ENCODE measurements at places on chromosomes 7 and 10.

DNA sequence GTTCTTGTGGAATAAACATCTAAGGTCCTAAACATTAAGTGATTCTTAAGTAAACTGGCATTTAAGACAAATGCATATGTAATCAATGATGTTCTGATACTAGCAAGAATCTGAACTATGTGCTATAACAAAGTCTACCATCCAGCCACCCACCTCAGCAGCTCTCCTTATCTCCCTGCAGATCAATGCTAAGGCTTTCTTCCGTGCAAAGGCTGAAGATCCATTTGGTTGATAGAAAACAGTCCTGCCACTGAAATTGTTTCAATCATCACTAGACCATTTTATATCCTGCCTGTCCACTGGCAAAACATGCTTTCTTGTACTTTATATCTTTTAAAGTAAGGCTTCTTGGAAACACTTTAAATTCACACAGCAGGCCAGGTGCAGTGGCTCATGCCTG is 6.3 kb upstream of the SMKR1 start:
- no peak for DNase-seq

GRCh38 chr7:102425639-102426267 is 7.6 kb upstream of the ORAI2 start:
- no peak for DNase-seq

DNA sequence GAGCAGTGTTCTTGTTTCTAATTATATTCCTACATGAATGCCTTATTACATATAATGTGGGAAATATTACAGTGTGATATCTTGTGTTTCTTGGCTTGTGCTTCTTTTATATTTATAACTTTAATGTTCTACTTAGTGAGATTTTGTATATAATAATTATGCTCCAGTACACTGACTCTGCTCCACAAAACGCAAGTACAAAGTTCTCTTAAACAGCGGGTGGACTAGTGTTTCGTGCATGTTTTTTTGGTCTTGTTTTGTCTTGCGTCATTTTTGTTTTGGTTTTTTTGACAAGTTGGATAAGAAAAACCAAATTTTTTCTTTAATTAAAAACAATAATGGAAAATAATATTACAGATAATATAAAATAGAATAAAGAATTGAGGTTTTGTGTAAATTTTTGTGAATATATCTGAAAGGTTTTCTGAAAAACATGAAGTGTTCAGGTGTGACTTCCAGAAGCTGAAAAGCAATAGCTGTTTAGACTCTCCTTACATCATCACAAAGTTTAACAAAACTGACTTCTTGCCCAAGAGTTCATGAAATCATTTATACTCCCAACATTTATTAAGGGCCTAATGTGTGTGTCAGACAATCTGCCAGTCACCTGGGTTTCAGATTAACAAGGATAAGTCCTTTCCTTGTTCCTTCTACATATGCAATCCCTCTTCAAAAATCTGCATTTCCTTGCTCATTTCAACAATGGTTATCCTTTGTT is 331.8 kb downstream of the LRRTM3 start:
- no peak for DNase-seq

- DNase-seq: no peak
Measured at GRCh38 chr10:99369126-99369525, 40.0 kb downstream of the CNNM1 start.

DNA sequence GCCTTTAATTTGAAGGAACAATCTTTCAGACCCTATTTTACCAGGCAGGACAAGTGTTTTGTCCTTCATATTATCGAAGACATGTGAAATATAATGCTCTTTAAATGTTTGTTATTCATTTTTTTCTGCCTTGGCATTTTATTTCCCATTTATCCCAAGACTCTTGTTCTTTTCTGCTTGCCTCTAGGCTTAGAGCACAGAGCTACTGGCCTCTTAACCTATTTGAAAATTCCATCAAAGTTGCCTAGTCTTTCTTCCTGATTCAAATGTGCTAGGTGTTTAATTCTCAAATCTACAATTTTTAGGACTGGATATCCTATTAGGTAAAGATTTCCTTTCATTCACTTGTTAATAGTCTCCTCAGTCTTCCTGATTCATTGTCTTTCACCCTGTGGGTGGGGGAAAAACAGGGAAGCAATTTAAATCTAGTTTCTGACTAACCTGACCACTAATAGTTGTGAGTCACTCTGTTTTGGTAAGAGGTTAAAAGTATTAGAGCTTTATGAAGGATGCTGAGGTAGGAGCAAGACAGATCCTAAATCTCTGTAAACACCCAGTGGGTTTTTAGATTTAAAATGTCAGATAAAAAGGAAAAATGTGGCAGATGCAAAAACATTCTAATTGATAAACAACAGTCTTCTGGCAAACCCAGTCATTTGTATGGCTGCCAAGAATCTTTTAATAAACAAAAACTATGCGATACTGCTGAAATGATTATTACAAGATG is 1.5 kb downstream of the LIPK start:
- no peak for DNase-seq

DNA sequence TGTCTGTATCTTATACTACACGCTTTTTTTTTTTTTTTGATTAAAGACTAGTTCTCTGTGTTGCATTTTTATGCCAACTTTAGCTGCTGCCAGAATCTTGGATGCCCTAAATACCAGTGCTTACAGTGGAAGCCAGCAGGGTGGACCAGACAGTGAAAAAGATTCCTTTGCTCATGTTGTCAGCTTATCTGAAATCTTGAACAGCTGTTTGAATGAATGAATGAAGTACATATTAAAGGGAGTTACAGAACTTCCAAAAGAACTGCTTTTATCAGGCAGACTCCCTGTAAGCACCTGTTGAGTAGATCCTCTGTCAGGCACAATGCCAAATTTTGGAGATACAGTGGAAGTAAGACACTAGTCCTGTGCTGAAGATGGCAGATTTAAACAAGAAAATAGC is 184.9 kb downstream of the PPP1R9A start:
- no peak for DNase-seq

DNA sequence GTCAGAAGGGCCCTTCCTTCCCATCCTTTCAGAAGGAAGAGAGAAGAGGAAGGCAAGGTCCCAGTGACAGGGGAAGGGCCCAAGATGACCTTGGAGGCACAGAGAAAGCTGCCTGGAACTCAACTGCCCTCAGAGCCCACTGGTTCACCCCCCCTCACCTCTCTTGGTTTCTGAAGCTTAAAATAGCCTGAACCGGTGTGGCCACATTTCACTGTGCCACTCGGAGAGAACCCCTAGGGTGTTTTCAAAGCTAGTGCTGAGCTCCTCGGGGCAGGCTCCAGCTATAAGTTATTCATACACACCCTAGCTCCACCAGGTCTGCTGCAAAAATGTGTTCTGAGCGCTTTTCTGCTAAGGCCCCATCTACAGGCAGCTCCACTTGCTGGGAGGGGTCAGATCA is 60.9 kb upstream of the ADRB1 start:
- no peak for DNase-seq

DNA sequence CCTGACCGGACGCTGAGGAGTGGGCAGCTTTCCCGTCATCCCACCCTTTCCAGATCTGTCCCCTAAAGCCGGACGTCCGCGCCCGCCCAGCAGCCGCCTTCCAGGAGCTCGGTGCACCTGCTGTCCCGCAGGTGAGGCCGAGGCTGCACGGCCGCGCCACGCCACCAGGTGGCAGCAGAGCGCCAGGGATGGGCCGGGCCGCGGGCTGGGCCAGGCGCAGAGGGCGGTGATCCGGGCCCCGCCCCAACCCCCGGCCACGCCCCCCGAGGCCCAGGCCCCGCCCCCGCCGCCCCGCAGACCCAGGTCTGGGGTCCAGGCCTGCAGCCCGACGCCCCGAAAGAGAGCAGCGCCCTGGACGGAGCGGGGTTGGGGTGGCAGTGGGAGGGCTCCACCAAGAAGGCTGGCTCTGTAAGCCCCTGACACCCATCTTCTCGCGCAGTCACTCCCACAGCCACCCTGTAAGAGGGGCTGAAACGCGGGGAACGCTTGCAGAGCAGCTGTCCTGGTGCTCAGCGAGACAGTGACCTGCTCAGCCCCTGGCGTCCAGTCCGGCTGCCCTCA is 32.2 kb downstream of the FOXL3 start:
- peak; percentile 93 for DNase-seq

DNA sequence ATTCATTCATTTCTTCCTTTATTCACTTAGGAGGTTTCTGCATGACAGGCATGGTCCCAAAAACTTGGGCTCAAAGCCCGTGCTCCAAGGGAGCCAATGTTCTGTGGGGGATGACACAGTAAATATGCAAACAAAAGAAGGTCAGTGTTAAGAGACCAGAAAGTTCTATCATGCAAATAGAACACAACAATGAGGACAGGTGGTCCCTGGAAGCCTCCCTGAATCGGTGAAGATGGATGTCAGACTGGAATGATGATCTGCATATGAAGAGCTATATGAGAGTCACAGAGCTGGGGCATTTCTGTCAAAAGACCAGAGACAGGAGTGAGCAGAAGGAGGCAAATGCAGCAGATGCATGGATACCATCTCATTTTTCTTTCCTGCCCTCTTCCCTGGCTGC is 129.0 kb downstream of the ABCA13 start:
- DNase-seq: no peak

GRCh38 chr10:48501787-48502771 is 102.8 kb downstream of the ARHGAP22 start:
- DNase-seq: no peak

- DNase-seq: peak; percentile 74
Measured at GRCh38 chr10:77391605-77392235, 245.9 kb downstream of the KCNMA1 start.

DNA sequence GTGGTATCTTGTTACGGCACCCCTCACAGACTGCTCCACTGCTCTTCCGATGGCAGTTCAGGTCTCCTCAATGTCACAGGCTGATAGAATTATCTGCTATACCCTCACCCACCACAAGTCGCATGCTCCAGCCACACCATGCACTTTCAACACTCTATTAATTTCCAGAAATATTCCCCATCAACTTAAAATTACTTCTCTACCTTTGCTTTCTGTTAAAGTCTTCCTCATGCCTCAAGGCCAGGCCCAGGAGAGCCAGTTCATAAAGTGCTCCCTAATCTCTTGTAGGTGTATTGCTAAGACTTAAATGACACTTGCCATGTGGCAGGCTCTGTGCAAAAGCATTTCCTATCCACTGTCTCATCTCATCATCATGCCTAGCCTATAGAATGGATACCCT is 105.9 kb upstream of the ARID5B start:
- peak; percentile 65 for DNase-seq

DNA sequence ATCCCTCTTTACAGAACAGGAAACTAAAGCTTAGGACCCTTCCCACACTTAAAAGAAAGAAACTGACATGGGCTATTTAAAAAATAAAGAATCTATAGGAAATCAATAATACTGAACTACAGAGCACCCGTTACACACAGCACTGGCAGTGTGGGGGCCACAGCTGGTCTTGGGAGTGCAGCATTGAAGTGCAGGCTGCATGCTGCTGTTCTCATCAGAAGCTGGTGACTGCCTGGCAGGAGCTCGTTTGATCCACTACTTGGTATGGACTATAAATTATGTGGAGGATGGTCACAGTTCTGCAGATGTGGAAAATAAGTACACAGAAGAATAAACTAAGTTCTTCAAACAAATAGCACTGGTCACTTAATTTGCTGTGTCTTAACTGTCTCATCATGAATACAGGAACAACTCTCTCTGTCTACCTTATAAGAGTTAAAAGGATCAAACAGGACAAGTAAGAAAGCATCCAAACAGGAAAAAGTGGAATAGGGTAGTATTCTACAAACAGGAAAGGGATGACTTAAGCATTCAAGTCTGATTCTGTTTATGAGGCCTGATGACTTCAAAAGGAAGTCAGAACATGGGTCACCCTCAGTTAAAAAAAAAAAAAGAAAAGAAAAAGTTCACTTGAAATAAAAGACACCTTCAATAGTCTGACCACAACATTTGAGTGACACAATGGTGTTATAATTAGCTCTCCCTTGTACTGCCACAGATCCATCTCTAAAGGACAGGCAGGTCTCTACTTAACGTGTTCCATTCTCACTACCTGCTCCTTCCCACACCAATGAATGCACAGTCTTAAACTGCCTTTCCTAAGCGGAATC is 21.0 kb downstream of the DOCK4 start:
- DNase-seq: no peak

GRCh38 chr7:44223362-44224079 is 22.7 kb downstream of the YKT6 start:
- DNase-seq: no peak

GRCh38 chr10:62230344-62231121 is 38.1 kb downstream of the RTKN2 start:
- no peak for DNase-seq

GRCh38 chr10:17092986-17093803 is 36.4 kb downstream of the CUBN start:
- DNase-seq: no peak

DNA sequence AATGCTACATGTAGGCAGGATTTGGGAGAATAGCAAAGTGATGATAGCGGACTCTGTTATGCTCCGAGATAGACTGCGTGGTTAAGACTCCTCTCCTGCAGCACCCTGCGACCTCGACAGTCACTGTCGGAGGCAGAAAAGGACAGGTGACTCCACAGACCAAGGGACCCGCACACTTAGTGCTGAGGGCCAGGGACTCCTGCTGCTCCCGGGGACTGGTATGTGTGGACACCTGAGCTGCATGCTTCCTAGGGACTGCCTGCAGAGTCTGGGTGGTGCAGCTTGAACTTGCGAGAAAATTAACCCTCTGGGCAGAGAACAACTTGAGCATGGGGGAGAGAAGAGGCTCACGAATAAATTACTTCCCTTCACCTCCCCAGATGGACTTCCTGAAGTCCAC is 407.1 kb upstream of the PFKP start:
- DNase-seq: no peak

DNA sequence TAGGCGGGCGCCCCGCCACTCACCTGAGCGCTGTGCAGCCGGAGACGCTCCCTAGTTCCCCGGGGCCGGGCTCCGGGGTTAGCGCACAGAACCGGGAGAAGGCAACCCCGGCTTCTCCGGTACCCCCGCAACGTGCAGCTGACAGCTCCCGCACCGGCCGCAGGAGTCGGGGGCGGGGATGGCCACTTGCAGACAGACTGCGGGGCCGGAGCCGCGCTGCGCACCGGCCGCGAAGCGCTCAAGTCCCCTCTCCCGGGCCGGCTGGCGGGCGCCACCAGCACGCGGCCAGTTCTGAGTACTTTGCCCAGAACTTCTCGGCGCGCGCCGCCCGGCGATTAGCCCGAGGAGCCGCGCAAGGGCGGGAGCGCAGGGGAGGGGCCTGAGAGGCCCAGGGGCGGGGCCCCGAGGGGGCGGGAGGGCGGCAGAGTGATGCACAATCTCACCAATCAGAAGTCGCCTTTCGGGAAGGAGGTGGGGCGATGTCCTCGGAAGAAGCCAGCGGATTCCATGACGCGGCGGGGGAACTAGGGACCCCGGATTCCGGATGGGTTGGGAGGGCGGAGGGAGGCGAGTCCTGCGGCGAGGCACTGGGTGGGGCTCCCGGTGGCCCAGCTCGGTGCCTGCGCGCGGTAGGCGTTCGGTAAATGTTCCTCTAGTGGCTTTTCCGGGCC is at the start of gene OSBPL3:
OSBPL3 (minus strand) TSS at position 316 of the 671 bp plus-strand sequence. CDS start 87,706 bp downstream, outside the sequence.
- DNase-seq: peak; percentile 94

All from HEK293T (cell line).